Stimulated activated CD8-positive, alpha-beta memory T cell treated with anti-CD3 and anti-CD28 coated beads, Interleukin-4, amount 100 ng/mL, for 1 hour (primary cell): ENCODE measurements at places on chromosomes 7 and 10.

DNA sequence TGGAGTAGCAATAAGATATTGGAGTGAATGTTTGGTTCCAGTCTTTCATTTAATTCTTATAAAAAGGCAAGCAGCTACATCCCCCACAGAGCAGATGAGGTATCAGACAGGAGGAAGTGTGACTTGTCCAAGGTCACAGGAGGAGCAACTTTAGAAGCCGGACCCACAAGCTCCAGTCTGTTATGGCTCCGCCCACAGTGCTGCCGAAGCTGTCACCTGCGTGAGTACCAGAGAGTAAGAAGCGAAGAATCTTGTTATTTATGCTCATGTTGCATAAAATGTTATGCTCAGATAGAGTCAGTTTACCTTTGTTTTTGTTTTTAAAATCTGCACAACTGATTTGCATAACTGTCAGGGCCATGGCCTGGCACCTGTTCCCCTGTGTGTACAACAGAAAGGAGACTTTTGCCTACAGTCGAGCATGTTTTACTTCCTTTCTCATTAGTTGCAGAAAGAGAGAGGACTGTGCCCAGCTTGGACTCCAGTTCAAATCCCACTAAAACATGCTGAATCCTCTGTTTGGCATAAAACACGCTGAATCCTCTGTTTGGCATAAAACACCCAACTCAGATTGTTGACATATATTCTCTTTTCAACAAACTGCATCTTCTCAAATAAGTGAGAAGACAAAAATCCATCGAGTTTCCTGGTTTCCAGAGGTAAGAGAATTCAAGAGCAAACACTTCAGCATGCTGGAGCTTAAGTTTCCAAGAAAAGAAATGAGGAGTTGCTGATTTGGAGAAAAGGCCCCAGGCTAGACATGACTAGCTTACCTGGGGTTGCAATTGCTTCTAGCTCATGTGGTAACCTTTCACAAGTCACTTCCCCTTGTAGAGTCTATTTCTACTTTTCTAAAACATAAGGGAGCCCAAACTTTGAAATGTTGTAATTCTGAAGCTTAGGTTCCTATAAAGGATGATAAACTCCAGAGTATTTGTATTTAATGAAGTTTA, 409.8 kb upstream of the ZMIZ1 start:
- DNase-seq, result no peak

DNA sequence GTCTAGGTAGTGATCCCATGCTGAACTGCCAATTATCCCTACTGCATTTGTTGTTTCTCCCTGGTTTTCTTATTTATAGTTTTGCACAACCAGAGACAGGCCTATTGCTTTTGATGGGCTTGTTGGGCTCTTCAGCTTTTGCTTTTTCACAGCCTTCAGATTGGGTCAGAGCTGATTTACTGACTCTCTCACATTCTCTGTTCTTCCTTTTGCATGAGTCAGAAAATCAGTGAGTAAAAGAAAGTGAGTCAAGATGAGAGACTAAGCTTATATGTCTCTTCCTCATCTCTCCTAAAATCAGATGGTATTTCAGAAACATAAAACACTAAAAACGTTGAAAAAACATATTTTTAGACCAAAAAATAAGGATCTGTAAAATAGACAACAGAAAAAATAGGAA, 1135.4 kb downstream of the XPNPEP1 start:
- no peak for DNase-seq

- DNase-seq, result no peak
These were observed 48.8 kb upstream of the ZNF680 start for GRCh38 chr7:64611717-64612116.

- no peak for DNase-seq
These were observed 152.0 kb downstream of the OR13A1 start for GRCh38 chr10:45163315-45163975.

DNA sequence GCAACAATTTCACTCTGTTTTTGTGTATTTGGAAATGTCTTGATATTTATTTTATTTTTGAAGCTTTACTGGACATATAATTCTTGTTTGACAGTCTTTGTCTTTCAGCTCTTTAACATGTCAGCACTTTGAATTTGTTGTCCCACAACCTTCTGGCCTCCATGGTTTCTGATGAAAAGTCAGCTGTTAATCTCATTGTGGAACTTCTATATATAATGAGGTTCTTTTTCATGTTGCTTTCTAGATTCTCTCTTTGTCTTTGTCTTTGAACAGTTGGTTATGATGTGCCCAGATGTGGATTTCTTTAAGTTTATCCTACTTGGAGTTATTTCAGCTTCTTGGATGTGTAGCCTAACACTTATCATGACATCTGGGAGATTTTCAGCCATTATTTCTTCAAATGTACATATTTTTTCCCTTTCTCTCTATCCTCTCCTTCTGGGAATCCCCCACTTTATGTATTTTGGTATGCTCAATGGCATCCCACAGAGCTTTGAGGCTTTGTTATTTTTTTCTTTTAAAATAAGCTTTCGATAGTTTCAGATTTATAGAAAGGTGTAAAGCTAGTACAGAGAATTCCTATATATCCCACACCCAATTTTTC, 9.5 kb upstream of the LMTK2 start:
- no peak for DNase-seq

GRCh38 chr10:42809676-42810075, 27.1 kb downstream of the BMS1 start:
- no peak for DNase-seq

- DNase-seq, result no peak
These were observed 4.6 kb upstream of the SMARCD3 start for GRCh38 chr7:151252961-151253711.

GRCh38 chr7:78007231-78007630, 208.7 kb downstream of the PHTF2 start:
- no peak for DNase-seq

GRCh38 chr7:112162142-112162766, 43.9 kb downstream of the DOCK4 start:
- no peak for DNase-seq

DNA sequence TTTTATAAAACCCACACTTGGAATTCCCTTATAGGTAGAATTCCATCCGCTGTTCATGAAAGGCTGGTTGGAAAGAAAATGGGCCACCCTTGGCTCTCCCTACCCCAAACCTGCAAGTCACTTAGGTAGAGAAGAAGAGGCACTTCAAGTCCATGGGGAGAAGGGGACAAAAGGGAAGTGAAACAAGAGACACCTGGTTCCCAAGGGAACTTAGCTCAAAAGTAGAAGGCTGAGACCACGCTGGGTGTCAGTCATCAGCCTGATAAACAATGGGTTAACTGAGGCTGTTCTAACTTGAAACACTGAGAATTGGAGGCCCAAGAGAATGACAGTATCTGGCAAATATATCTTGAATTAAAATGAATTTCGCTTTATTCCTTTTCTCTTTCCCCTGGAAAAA, 330.8 kb upstream of the NFE2L3 start:
- no peak for DNase-seq

GRCh38 chr10:111873621-111874135, 309.9 kb downstream of the GPAM start:
- no peak for DNase-seq

- no peak for DNase-seq
These were observed 34.6 kb upstream of the TPST1 start for GRCh38 chr7:66170309-66171231.

GRCh38 chr7:100642534-100642907, 1.2 kb upstream of the TFR2 start:
- DNase-seq, result no peak

- DNase-seq, result no peak
These were observed 187.9 kb downstream of the DIP2C start for GRCh38 chr10:501596-501995.

GRCh38 chr7:118052336-118052735, 131.6 kb upstream of the LSM8 start:
- no peak for DNase-seq

DNA sequence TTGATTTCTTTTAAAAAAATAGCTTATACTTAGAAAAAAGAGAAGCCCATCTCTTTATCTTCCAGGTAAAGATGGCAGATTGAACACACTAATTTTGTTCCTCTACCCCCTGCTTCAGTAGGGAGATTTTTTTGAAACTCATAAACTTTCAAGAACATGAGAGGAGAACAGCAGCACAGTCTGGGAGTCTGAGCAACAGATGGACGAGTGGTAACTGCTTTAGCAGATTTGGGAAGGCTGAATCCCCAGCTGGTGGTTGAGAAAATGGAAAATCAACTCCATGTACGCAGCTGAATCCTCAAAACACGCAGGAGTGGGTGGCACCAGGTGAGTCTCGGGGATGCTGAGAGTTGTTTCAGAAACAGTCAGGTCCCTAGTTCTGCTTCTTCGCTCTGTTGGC, 114.6 kb upstream of the CTBP2 start:
- no peak for DNase-seq

GRCh38 chr7:31488562-31489203, 25.2 kb upstream of the ITPRID1 start:
- no peak for DNase-seq

DNA sequence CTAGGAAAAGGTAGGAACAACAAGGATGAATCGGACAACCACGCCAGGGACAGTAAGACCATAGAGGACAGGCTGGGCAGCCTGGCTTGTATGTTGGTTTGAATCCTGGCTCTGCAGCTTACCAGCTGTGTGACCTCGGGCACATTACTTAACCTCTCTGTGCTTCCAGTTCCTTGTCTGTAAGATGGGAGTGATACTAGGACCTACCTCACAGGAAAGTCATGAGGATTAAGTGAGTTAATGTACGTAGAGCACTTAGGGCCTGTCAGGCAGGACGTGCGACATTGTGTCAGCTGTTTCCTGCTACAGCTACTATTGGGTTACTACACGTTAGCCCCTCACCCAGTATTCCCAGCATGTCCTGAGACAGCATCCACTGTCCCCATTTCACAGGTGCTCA, 32.1 kb downstream of the PLAC9 start:
- DNase-seq, result no peak

DNA sequence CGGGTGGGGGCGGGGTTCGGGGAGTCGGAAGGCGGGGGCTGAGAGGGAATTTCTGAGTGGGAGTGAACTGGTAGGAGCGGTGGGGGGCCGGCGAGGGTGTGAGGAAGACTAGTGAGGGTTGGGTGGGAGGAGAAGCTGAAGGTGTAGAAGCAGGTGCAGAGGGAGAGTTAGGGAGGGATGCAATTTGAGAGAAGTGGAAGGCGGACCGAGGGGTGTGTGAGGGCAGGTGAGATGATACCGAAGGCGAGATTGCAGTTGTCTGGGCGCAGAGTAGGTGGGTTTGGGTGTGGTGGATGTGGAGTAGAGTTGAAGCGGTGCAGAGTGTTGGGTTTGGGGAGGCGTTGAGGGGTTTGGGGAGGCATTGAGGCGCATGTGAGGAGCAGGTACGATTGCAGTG, 643 bp downstream of the KAT6B start:
- no peak for DNase-seq

DNA sequence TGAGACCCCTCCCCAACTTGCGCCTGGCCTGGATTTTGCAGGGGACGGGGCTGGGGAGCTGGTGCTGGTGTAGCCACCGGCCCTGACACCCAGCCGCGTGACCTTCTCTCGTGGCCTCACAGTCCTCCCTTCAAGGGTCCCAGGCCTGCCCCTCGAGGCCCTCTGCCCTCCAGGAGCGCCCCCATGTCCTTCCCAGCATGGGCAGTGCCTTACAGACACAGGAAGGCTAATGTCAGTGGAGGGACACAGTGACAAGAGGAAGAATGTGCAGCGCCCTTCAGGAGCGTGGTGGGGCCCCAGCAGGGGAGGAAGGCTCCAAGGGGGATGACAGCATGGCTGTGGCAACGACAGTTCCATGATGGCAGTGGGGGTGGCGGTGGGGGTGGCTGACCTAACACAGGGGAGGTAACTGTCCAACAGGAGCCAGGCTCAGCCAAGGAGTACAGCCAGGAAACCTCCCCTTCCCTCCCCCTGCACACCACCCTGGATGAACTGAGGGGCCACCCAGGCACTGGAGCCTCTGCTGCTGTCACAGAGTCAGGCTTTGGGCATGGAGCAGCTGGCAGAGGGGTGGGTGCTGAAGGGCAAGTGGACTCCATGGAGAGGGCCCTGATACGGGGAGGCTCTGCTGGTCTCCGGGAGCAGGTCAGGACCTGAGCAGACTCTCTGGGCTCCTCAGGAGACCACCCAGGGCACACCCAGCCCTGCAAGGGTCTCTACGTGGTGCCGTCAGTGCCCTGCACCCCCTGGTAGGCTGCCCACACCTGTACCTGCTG, 76.0 kb upstream of the RET start:
- no peak for DNase-seq

DNA sequence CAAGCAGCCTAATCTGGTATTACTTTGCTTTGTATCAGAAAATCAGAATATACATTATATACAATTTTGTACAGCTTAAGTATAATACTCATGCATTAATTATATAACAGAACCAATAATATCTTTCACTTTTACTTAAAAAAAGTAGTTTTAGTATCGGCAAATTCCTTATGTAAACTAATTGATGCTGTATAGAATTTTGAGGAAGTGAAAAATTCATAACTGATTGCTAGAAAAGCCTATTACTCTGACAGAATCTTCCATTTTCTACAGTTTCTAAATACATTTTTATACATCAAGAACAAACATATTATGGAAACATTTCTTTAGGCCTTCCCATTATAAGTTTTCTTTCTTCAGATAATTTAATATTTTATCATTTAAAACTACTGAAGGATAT, 124.0 kb upstream of the GPR22 start:
- DNase-seq, result no peak

- no peak for DNase-seq
These were observed 38.4 kb downstream of the PTPRE start for GRCh38 chr10:127945341-127945758.

DNA sequence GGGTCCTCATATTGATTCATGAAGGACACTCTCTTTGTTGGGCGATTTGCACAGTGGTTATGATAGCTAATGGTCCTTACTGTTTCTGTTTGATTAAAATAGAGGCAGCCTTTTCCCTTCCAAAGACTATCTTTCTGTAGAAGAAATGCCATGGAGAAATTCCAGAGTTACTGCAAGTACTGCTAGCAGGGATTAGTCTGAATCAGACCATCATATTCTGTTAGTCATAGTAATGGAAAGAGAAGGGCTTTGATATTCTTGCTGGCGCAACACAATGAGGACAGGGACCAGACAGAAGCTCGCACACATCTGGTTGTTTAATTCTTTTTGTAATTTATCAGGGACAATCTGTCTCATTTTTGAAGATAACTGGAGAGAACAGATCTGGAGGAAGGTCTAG, 304.5 kb upstream of the FZD8 start:
- DNase-seq, result no peak

DNA sequence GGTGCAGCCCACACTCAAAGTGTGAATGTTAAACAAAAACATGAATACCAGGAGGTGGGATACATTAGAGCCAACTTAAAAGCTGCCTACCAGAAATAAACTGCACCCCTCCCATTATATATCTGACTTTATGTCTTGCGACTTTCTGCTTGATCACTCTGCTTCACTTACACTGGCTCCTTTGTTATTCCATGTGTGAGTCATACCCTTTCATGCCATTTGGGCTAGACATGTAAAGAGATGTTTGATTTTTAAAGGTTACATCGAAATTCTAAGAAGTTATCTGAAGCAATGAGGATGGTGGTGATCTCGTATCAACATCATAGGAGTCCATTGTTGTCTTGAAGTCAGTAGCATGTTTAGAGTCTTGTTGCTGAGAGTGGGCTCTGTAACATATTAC, 31.6 kb upstream of the ETV1 start:
- no peak for DNase-seq

- no peak for DNase-seq
These were observed 660 bp downstream of the VCL start for GRCh38 chr10:73998623-73998928.

GRCh38 chr7:45663965-45664633, 89.9 kb downstream of the ADCY1 start:
- DNase-seq, result no peak

GRCh38 chr10:57925045-57925444, 342.6 kb downstream of the IPMK start:
- no peak for DNase-seq

GRCh38 chr10:118034791-118035261, 11.9 kb downstream of the RAB11FIP2 start:
- DNase-seq, result no peak
